CD4-positive, alpha-beta memory T cell (primary cell): ENCODE measurements at places on chromosomes 7 and 10. TPM values are rescaled to one million over a fixed set of nuclear protein-coding genes. Genes with fewer than 3 reads are reported as not detected.

DNA sequence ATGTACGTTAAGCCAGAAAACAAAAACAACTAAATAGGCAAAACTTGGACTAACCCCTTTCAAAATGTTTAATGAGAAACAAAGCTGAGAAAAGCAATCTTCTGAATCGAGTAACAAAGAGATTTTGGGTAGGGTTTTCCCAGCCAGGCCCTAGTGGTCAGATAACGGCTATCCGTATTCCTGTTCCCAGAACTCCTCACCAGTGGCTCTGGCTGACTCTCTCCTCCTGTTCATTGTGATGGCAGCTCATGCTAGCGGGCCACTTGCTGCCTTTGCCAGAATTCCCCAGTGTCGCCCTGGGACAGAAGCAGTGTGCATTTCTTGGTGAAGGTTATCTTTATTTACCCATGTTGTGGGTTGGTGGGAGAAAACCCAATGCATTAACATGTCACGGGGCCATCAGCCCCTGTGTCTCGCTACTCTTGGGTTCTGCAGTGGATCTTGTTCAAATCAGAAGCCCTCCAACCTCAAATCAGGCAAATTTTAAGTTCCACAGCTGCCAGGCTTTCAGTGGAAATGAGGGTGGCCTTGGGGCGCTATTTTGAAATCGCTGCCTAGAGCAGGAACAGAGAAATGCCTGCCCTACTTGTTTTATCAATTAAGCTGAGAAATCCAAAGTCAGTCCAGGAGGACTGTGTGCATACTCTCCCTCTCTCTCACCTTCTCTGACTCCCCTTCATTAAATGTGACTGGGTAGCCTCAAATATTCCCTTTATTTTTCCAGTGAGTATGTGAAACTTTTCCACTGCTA lies 164.5 kb upstream of the NPVF start:
- no peaks in the 10 kb centered on the region for H3K4me1 ChIP-seq
- H3K36me3 ChIP-seq: no peaks in the 10 kb centered on the region
- no peak for DNase-seq
- no peak overlapping the region for H3K27ac ChIP-seq

- no peaks in the 10 kb centered on the region for H3K4me1 ChIP-seq
- H3K36me3 ChIP-seq: no peaks in the 10 kb centered on the region
- H3K4me3 ChIP-seq: no peak overlapping the region
- H3K27ac ChIP-seq: no peak overlapping the region
- DNase-seq: no peak
Observed at GRCh38 chr10:130215151-130215930, 79.2 kb downstream of the GLRX3 start.

GRCh38 chr10:31157123-31158010 lies 125.7 kb upstream of the ZNF438 start:
- no peaks in the 10 kb centered on the region for H3K4me1 ChIP-seq
- no peak overlapping the region for H3K4me3 ChIP-seq
- no peak for DNase-seq

GRCh38 chr7:150927956-150928344 lies 50.2 kb downstream of the KCNH2 start:
- no peaks in the 10 kb centered on the region for H3K27me3 ChIP-seq
- no peak for DNase-seq
- H3K4me1 ChIP-seq: peaks cover 26% of the 10 kb centered on the region
- H3K36me3 ChIP-seq: no peaks in the 10 kb centered on the region
- H3K4me3 ChIP-seq: no peak overlapping the region
- no peak overlapping the region for H3K27ac ChIP-seq

DNA sequence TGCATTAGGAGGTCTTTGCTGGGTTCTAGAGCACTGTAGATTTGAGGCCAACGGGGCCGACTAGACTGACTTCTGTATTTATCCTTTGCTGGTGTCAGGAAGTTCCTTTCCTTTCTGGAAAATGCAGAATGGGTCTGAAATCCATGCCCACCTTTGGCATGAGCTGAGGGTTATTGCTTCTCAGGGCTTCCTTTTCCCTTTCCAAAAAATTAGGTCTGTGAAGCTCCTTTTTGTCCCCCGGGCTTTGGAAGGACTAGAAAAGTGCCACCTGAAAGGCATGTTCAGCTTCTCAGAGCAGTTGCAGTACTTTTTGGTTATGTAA lies 675 bp downstream of the IL6 start:
- H3K4me3 ChIP-seq: no peak overlapping the region
- DNase-seq: no peak
- no peaks in the 10 kb centered on the region for H3K27me3 ChIP-seq
- H3K4me1 ChIP-seq: peaks cover 17% of the 10 kb centered on the region

DNA sequence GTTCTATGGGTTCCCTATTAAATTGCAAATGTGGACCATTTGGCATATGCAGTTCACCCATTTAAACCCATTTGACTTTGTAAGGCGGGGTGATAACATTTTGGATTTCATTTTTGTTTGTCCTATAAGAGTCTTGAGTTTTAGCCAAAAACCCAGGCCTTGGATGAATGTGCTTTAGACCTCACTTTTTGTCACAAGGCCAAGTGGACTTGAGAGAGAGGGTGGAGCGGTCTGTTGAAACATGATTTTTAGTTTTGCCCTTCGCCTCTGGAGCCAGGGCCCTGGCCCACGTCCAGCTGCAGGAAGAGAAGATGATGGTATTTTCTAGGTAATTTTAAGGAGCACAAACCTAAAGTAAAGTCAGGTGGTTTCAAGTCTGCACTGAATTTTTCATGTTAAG lies 260.1 kb downstream of the SLC25A13 start:
- no peak overlapping the region for H3K4me3 ChIP-seq
- no peaks in the 10 kb centered on the region for H3K27me3 ChIP-seq

Gene VPS37D
- not detected for total RNA-seq

Gene AGAP4
- total RNA-seq: 35.4 TPM

Gene OR2A25
- total RNA-seq: not detected

Gene OGDHL
- not detected for total RNA-seq

Gene HTR5A
- not detected for total RNA-seq
